ENCODE measurements at places on chromosomes 7 and 10.

DNA sequence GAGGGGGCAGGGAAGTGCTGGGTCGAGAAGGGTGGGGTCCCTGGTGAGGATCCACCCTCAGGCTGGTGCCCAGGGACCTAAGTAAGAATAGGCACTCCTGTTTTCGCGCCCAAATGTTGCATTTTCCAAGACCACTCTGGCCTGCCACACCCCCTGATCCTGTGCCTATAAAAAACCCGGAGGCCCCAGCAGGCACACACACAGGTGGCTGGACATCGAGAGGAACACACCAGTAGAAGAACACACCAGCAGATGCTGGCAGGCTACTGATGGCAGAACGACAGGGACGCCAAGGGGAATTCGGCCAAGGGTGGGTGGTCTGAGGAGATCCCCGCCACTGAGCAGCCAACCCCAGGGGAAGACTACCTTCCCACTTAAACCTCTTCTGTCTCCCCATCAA is 633.9 kb upstream of the POT1 start:
- DNase-seq = no peak

GRCh38 chr7:102398543-102398942 is 2.4 kb downstream of the PRKRIP1 start:
- DNase-seq = no peak

- DNase-seq = no peak
Observed at GRCh38 chr7:87154166-87154565, 1.9 kb downstream of the DMTF1 start.

DNA sequence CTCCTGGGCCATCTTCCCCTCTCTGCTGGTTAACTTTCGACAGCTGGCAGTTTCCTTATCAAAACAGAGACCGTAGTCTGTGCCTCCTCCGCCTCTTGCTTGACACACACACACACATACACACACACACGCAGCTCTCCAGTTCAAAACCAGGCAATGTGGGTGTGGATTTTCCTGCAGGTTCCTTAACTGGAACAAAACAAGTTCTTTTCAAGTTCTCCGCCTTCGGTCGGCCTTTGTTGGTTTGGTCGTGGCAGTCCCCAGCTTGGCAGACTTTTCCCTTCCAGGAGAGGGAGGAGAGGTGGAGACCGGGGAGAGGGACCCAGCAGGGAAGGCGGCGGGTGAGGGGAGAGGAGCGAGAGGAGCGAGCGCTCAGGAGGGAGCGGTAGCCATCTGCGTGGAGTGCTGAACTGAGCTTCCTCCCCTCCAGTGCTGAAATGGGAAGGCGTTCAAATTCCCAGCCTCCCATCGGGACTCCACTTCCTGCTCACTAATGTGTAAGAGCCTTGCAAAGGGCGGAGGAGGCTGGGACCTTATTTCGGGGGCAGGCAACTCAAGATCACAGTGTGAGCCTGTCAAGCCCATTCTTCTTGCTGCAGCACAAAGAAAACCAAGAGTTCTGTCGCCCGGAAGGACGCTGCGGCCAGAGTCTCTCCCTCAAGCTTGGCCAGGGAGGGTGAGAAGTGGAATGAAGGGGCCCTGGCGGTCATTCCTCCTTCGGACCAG is 120.6 kb downstream of the PRPF18 start:
- DNase-seq = peak; percentile 62

- no peak for DNase-seq
Observed at GRCh38 chr7:139750459-139751095, 27.2 kb downstream of the HIPK2 start.

Data from inflammatory macrophage treated with lipopolysaccharide for 4 hours (primary cell).